ENCODE measurements at places on chromosomes 6 and 20.

DNA sequence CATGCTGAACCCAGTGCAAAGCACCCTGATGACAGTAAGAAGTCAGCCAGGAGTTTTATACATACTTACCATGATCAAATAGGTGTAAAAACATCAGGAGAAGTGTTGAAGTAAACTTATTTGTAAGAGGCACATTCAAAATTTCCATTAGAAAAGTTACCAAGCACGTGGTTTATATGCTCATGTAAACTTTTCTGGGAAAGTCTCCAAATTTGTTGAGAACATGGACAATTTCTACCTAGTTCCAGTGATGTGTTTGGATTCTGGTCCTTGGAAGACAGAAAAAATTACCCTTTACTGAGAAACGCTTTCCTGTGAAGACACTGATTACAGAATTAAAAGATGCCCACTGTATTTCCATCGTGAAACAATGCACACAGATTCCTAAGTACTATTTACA, 288.9 kb upstream of the CDH4 start:
- DNase-seq, result no peak

GRCh38 chr6:81145506-81145905, 607.0 kb downstream of the TENT5A start:
- no peak for DNase-seq

DNA sequence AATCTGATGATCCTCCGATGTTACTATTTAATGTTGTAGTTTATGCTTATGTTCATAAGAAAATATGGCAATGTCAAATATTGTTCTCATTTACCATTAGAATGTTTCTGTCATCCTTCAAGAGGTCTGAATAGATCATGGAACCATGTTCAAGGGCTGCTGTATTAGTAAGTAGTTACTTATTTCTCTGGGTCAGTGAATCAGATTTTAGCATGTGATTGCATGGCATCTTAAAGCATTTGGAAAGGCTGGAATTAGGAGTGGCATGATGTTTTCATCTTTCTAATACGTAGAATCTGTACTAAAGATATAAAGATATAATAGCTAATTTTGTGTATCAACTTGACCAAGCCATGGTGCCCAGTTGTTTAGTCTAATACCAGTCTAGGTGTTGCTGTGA, 40.5 kb upstream of the NKX2-4 start:
- DNase-seq, result no peak

DNA sequence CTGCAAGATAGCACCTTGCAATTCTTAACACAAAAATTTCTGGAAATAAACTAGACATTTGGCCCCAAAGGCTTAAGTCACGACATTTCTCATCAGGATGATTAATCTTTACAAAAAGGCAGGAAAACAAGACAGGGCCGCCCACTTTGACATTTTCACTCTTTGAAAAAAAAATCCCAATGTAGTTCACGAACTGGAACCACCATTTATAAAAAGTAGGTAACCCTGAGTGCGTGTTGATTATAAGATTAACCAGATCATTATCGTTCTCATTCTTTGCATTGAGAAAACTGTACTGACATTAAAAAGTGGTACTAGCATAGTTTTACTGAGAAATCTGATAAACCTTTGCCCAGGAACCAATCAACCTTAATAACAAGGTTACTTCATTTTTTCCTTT, 108.8 kb downstream of the HUS1B start:
- no peak for DNase-seq

GRCh38 chr6:163793011-163793983, 378.8 kb downstream of the QKI start:
- no peak for DNase-seq

DNA sequence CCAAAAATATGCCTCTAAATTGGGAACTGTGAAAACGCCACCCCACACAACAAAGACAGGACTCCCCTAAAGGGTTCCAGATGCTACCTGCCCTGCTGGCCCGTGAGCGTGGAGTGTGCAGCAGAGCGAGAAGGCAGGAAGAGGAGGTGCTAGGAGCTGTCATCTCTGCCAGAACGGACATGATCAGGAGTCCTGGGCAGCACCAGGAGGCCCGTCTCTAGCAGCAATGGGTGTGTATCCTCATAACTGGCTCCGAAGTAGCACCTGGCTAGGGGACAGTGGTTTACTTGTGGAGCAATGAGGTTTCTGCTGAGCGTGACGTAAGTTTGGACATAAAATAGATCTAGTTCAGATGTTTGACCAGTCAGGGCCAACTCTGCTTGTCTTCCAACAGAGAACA, 226.0 kb downstream of the CDH4 start:
- no peak for DNase-seq

- no peak for DNase-seq
Observed at GRCh38 chr6:105648276-105648675, 245.4 kb upstream of the PREP start.

DNA sequence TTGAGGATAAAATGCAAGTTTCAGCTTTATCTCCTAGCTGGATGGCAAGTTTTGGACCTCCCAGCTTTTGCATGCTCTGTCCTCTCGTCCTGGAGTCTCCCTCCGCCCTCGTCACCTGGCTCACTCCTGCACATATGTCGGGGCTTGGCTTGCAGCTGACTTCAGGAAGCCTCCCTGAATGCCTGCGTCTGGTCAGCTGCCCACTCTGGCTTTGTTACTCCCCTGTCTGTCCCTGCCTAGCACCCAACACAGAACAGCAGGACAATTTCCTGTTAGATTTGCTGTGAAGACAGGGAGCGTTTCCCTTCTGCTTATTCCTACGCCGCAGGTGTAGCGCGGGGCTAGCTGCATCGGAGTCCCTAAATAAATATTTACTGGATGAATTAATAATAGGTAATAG, 5.4 kb downstream of the JPH2 start:
- no peak for DNase-seq

DNA sequence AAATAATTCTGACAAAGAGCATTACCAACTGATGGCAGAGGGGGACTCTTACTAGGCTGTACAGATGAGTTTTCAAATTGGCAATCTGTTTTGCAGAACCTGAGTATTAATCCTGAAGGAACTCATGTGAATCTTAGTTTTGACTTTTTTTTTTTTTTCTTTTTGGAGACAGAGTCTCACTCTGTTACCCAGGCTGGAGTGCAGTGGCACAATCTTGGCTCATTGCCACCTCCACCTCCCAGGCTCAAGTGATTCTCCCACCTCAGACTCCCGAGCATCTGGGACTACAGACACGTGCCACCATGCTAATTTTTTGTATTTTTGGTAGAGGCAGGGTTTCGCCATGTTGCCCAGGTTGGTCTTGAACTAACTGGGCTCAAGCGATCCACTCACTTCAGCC, 49.3 kb downstream of the KCTD20 start:
- DNase-seq, result no peak

GRCh38 chr6:153618371-153619322, 420.4 kb upstream of the OPRM1 start:
- DNase-seq, result no peak

GRCh38 chr6:118280210-118280609, 267.9 kb upstream of the PLN start:
- no peak for DNase-seq

GRCh38 chr20:54848262-54848661, 372.9 kb downstream of the DOK5 start:
- DNase-seq, result no peak

DNA sequence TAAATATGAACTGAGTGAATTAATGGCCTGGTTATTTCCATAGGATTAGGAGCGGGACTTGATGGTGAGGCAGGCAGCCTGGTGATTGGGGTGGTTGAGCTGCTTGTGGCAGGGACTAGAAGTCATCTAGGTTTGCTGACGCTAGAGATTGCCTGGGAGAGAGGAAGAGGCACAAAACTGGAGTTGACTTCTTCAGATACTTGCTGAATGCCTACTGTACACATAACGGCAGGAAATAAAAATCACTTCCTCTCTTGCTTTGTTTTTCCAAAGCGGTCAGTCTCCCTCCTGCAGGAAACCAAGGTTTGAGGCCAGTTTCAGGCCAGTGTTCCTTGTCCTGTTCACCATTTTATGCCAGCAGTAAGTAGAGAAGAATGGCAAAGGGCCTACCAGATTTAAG, 36.7 kb upstream of the MYLIP start:
- no peak for DNase-seq

DNA sequence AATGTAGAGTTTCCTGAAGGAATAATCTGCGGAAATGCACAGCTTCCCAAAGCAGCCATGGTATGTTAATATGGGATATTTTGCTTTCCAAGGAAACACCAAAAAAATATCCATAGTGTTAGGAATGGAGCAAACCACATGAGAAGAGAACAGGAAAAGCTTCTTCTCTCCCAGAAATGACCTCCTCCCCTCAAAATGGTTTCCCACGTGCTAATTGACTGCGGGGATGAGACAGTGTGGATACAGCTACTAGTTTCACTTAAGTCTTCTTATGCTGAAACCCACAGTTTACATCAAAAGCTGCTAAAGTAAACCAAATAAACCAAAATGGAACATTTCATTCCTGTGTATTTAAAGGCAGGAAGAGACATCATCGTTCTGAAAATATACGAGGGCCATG, 69.4 kb downstream of the FYN start:
- no peak for DNase-seq

- no peak for DNase-seq
Observed at GRCh38 chr20:6347916-6348315, 225.1 kb upstream of the FERMT1 start.

- DNase-seq, result no peak
Observed at GRCh38 chr6:154429711-154430110, 73.1 kb upstream of the IPCEF1 start.

DNA sequence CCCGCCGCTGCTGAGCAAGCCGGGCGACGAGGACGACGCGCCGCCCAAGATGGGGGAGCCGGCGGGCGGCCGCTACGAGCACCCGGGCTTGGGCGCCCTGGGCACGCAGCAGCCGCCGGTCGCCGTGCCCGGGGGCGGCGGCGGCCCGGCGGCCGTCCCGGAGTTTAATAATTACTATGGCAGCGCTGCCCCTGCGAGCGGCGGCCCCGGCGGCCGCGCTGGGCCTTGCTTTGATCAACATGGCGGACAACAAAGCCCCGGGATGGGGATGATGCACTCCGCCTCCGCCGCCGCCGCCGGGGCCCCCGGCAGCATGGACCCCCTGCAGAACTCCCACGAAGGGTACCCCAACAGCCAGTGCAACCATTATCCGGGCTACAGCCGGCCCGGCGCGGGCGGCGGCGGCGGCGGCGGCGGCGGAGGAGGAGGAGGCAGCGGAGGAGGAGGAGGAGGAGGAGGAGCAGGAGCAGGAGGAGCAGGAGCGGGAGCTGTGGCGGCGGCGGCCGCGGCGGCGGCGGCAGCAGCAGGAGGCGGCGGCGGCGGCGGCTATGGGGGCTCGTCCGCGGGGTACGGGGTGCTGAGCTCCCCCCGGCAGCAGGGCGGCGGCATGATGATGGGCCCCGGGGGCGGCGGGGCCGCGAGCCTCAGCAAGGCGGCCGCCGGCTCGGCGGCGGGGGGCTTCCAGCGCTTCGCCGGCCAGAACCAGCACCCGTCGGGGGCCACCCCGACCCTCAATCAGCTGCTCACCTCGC, 1.5 kb downstream of the ARID1B start:
- DNase-seq, result peak; percentile 69

- DNase-seq, result no peak
Observed at GRCh38 chr6:99801805-99802204, 192.2 kb downstream of the MCHR2 start.

GRCh38 chr6:141728330-141728729, 404.4 kb upstream of the GJE1 start:
- DNase-seq, result no peak

DNA sequence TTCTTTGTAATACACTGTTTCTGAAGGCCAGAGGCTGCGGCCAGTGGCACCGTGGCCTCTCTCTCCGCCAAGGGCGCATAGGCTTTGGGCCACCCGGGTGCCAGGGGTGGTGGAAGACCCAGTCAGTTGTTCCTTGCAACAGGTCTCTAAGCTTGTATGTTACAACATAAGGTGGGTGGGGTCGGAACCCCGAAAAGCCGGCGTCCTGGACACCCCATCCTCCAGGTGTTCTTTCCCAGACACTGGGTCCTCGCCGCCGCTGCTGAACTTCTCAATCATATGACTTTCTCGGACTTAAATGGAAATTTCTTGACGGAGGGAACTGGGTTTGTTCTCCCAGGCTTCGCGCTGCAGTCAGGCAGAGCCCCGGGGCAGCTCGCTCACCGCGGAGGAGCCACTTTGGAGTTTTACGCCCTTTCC, 983 bp upstream of the KCNQ5 start:
- peak; percentile 37 for DNase-seq

DNA sequence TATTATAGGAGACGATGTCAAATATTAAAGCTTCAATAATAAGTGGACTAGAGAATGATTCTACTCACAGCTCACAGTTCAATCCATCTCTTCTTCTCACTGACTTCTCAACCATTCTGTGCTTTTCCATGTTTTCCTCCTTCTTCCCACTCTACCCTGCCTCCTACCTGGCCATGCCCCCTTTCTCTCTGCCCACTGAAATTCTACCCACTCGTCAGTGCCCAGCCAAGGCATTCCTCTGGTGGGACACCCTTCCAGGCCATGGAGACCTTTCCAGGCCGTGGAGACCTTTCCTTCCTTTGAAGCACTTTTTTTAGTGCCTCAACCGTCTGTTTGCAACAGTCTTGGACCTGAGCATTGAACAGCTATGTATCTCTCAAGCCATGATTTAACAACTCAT, 18.5 kb downstream of the BACH2 start:
- no peak for DNase-seq

DNA sequence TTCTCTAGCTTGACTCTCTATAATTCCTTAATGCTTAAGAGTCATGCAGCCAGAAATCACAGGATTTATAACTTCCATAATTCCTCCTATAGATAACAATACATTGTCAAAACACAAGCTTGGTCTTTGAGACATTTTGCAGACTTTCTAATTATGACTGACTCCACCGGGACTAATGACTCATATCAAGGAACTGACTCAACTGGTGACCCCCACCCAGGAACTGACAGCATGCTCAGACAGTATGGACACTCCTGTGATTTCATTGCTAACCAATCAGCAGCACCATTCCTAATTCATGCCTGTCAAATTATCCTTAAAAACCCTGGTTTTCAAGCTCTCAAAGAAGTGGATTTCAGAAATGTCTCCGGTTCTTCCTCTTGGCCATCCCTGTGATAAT, 670.5 kb upstream of the IMPG1 start:
- DNase-seq, result no peak

GRCh38 chr20:46118481-46119020, 437 bp downstream of the CD40 start:
- DNase-seq, result peak; percentile 43

GRCh38 chr6:152267967-152268845, 369.0 kb downstream of the SYNE1 start:
- DNase-seq, result no peak

GRCh38 chr6:106882601-106883518, 91.7 kb downstream of the CD24 start:
- no peak for DNase-seq
